NCI-H69 (cell line): ENCODE measurements at places on chromosomes 1 and 21.
A peak's percentile ranks its signal among the peaks of the same experiment; 100 is the strongest.

- DNase-seq, result peak; percentile 76
Observed at GRCh38 chr1:179228783-179229213, 679 bp downstream of the ABL2 start.

DNA sequence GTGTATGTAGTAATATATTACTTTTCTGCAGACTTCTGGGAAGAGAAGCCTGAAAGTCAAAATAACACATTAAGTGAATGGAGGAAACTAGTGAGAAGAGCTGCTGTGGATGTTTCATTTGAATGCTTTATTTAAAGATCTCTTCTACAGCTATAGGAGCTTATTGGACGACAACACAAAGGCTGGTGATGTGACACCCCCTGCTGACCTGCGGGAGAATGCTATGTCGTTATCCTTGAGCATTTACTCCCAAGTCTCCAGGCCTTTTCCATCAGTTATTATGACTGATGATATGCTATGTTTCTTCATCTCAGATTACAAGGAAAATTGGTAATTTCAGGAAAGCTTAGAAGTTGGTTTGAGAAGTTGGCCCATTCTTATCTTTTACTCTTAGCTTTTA is 22.3 kb upstream of the PLA2G4A start:
- DNase-seq, result peak; percentile 10

DNA sequence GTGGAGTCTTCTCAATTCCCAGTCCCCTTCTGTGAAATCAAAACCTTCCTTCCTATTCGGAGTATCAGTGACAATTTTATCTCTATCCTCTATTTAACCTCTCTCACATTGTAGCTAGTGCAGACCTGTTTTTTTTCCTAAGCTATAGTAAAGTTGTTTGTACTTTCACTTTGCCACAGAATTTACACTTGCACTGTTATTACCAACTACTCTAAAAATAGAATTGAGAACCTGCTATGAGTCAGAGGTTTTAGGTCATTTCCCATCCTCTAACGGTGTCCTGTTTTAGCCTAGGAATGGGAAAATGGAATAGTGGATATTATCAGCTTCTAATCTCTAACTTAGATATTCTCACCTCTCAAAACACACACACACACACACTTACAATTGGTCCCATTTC is 862.7 kb downstream of the NCAM2 start:
- DNase-seq, result peak; percentile 21

DNA sequence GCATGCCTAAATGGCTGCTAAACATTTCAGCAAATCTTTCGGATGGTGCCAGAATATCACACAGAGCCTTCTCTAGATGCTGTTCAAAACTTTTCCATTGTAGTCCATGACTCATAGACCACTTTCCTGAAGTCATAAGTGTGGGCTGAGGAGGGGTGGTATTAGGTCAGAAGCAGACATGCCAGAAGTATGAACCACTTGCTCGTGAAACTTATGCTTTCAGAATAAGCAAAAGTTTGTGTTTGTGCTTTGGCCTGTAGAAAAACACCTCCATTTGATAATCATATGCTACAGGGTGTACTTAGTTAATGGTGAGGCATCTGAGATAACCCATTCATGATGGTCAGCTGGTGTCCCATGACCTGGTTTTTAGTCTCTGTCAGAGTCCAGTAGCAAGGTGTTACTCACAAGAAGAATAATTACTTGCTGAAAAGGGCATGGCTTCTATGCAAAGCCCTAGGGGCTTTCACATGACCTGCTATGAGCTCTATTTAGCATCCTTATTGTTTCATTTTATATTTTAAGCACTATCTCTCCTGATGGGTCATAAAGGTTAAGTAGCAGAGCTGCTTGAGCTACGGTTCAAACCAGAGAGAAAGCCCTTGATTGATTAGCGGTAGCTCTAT is 183.1 kb upstream of the IVNS1ABP start:
- DNase-seq, result no peak

DNA sequence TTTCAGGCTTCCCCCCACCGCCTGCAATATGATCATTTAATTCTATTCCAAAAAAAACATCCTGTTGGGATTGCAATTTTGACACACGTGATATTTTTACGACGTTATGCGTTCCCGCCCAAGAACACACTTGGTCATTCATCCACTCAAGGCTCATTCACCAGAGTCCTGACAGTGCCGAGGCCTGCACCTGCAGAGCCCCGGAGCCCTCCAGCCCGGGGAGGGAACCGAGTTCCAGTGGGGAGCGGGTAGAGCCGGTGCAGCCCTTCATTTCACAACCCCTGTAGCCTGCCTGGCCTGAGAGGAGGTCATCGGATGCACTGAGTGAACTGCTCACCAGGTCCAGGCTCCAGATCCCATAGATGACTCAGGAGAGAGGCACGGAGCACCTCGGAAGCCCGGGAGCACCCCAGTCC is 156.0 kb upstream of the BACE2 start:
- peak; percentile 8 for DNase-seq
